EL (cell line): ENCODE measurements at places on chromosomes 12 and 14.
A peak's percentile ranks its signal among the peaks of the same experiment; 100 is the strongest.

DNA sequence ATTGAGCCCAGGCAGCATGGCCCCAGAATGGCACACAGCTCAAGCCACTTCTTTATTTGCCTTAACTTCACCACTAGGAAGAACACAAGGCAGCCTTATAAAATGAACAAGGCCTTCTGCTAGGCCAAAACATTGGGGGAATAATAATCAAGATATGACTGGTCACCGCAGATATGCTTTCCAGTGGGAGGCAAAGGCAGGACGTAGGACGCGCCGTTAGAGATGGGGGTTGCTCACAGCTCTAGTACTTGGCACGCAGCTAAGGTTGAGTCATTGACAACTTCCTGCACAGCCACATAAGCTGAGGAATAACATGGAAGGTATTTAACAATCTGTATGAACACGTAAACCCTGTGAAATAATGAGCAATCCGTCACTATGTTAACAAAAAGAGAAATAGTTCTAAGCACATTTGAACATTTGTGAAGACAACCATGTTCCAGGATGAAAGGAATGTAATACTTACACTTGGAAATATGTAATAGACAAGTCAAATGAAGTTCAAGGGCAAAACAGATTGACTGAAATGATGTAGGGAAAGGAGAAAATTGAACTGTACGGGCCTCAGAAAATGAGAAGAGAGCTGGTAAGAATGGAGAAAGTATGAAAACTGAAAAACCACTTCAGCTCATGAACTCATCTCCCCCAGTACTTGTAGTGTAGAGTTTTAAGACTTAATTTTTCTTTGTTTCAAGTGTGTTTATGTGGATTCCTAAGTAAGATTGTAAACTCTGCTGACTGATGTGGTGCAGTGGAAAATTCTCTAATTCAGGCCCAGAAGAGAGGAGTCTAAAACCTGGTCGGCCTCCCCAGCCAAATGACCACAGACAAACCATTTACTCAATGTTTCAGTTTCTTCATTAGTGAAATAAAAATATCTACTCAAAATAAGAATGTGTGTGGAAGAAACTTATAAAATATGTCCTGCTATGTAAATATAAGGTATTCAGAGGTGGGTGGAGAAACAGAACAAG, 59.3 kb upstream of the CCDC91 start:
- peak; percentile 98 for DNase-seq

- no peak for DNase-seq
Measured at GRCh38 chr12:9669534-9669933, at the start of gene CLEC2D. TSS of gene CLEC2D (plus strand) at chr12:9669713. CDS start at chr12:9669735, 22 bp downstream.

GRCh38 chr12:78210894-78211302, 380.2 kb downstream of the NAV3 start:
- peak; percentile 85 for DNase-seq

DNA sequence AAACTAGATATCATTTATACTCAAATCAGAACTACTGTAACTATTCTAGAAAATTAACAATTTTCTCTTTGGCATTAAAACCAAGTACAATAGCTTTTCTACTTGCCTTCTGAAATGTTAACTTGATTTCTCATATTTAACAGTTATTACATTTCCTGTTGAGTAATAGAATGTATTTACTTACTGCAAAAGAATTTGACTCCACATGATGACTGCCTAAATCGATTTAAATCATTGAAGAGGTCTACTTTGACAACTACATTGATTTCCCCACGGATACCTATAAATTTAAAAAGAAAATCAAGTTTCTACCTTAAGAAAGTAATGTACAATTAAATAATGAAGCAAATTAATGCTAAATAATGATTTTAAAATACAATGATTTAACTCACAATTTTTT, 18.9 kb downstream of the C2CD5 start:
- peak; percentile 58 for DNase-seq

DNA sequence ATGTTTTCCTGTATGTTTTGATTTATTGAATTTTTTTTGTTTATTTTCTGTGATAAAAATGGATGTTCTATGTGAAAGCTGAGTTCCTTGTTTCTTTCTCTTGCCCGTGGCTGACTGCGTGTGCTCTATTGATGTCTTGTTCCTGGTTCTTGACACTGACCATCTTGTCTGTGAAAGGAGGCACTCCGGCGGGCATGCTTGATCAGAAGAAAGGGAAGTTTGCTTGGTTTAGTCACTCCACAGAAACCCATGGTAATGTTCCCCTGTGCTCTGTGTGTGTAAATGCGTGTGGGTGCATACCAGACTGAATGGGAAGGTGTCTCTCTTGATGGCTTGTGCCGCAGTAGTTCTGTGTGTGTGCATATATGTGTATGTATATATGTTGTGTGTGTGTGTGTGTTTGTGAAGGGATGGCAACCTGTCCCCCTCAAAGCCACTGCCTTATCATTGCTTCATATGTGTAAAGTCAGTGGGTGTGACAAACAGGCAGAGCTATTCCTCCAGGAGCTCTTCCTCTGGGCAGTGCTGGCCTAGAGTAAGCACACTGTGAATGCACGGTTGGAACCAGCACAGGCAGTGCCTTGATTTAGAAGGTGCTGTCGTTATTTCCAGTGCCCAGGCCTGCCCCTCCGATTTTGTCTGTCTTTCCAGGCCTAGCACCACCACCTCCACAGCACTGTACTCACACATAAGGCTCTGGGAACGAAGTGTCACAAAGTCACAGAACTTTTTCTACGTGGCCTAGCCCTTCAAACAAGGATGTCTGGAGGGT, 247.3 kb upstream of the FKBP4 start:
- no peak for DNase-seq

GRCh38 chr12:46959502-46959901, 119.9 kb upstream of the PCED1B start:
- DNase-seq, result peak; percentile 90
